ENCODE measurements at places on chromosomes 1 and 21.

GRCh38 chr1:21782349-21782867 is 541 bp downstream of the USP48 start:
- DNase-seq = no peak

DNA sequence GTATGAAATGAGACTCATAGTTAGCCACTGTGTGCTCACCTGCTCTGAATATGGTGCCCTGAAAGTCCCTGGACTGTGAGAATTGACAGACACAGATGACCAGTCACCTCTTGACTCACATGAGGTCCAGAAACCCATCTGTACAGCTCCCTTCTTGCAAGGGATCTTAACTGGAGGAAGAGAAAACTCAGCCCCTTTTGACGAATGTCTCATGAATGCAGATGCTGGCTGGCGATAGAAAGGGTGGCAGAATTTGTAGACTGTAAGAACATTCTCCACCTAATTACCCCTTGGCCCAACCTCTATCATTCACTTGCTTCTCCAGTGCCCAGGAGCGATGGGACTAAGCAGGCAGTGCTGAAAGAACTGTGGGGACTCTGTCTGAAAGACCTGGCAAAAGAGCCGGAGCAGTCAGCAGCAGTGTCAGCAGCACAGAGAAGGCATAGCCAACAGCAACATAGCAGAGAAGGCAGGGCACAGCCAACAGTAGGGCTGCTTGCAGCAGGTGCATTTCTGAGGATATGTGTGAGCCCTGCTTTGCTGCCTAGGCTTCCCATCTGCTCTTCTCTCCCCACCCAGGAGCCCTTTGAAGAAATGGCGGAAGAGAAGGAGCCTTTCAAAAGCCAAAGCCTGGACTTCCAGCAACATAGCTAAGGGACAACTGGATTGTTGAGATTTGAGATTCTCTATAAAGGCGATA is 25.8 kb upstream of the IFNGR2 start:
- DNase-seq = no peak

DNA sequence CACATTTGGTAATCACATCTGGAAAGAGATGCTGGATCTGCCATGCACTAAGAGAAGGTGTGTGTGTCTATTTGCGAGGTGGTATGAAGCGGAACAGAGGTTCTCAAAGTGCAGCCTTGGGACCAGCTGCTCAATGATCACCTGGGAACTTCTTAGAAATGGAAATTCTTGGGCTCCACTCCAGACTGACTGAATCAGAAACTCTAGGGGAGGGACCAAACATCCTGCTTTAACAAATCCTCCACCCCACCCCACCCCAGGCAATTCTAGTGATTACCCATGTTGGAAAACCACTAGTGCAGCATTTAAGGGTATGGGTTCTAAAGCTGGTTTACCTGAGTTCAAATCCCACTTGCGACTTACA is 143.9 kb upstream of the JUN start:
- no peak for DNase-seq

DNA sequence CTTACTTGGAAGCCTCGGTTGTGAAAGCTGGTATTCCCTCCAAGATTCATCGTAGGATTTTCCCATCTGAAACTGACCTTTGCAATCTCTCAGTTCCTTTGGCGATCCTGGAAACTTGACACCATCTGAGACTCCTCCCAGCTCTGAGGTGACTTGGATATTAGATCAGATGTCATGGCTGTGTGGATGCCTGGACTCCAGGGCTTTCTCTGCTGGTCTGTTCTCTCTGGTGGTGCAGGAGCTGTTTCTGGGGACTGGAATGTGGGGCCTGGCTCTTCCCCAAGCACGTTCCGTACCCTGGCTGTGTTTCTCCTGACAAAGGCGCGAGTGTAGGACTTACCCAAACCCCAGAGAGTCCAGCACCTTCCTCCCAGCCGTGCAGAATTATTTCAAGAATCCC is 252.2 kb downstream of the RPS6KC1 start:
- no peak for DNase-seq

DNA sequence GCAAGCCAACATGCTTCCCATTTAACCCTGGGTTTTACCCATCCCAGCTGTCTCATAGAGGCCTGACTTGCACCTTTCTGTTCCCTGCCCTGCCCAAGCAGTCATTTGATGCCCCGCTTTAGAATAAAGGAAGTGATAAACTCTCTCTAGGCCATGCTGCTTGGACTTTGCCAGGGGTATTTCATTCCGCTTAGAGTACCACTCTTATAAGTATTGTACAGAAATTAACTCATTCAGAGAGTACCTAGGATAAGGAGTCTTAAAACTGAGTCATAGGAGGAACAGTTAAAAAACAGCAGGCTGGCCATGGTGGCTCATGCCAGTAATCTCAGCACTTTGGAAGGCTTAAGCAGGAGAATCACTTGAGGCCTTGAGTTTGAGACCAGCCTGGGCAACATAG is 21.0 kb upstream of the LYST start:
- no peak for DNase-seq

DNA sequence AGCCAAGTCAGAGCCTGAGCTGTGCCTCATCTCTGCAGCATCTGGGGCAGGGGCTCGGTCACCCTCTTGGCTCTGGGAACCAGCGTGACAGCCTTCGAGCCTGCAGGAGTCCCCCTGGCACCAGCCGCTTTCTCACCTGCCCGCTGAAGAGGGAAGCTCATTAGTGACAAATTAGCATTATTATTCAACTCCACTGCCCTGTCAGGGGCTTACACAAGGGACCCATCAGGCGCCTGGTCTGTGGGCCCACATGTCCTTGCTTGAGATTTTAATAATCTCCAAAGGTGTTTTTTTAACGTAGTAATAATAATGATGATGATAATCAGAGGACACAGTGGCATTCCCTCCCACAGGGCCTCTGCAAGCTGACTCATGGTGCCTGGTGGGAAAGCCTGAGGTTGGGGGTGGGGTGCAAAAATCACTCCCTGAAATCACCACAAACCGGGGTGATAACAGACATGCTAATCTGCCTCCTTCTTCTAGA is 98.1 kb upstream of the IGSF21 start:
- DNase-seq = no peak

All from stimulated activated CD4-positive, alpha-beta T cell treated with anti-CD3 and anti-CD28 coated beads, Interleukin-15, amount 100 ng/mL, for 1 hour (primary cell).